ENCODE measurements at places on chromosomes 12 and 14.

GRCh38 chr14:23056956-23057756, at the start of gene CDH24:
CDH24 (minus strand) TSS chr14:23057520; CDS start chr14:23055733, 1,787 bp downstream.
- DNase-seq, result no peak

GRCh38 chr12:58171914-58172313, 230.5 kb downstream of the ATP23 start:
- no peak for DNase-seq

GRCh38 chr14:102140027-102140749, 491 bp downstream of the WDR20 start:
- no peak for DNase-seq

- DNase-seq, result no peak
These were observed 261.7 kb upstream of the FKBP4 start for GRCh38 chr12:2533036-2533435.

- no peak for DNase-seq
These were observed 28.9 kb upstream of the EGLN3 start for GRCh38 chr14:33979613-33980276.

DNA sequence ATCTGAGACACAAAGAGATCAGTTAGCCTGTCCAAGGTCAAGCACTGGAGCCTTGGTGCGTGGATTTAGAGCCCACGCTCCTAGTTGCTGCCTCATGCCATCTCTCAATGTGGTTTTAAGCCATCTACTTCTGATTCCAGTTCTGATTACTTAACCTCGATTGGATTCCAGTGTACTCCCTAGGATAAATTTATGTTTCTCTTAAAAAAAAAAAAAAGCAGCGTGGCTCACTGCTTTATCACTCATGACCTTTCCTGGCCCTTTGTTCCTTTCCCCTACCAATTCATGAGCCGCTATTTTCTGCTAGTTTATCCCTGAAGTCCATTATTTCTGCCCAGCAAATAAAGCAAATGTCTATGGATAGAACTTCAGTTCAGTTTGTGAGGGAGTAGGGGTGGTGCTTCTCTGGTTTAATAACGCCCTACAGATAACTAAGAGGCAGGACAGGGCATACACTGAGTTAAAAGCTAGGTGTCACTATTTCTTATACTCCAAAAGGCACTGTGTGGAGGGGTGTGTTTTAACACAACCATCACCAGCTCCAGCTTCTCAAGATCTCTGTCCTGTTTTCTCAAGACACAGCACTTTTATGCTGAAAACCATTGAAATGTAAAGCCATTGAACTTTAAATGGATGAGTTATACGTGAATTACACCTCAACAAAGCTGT, 9.8 kb upstream of the PARP11 start:
- DNase-seq, result no peak
